ENCODE measurements at places on chromosomes 2 and 18.

DNA sequence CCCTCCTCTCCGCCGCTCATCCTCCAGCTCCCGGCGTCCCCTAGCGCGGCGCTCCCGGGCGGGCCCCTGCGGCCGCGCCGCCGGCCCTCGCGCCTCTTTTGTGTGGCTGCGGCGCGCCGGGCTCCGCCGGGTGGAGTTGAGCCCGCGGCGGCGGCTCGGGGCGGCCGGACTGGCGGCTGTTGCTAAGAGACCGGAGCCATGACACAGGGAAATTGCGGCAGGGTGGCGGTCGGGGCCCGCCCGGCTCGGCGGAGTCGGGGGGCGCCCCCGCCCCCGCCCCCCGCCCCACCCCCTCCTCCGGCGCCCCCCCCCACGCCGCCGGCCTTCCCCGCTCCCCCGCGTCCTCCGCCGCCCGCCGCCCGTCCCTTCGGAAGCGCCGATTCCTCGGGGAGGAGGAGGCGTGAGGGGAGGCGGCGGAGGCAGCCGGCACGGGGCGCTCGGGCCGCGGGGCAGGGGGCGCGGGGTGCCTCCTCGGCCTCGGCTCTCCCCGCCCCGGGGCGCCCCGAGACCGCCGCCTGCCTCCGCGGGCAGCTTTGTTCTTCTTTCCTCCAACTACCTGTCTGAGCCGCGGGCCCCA is at the start of gene TMEM200C:
Gene TMEM200C, minus strand, starts transcription at position 224 of the 577 bp plus-strand sequence. CDS start 3,459 bp downstream, outside the sequence.
- DNase-seq, result no peak

- no peak for DNase-seq
These were observed 3.2 kb downstream of the SNED1 start for GRCh38 chr2:241001413-241002274.

DNA sequence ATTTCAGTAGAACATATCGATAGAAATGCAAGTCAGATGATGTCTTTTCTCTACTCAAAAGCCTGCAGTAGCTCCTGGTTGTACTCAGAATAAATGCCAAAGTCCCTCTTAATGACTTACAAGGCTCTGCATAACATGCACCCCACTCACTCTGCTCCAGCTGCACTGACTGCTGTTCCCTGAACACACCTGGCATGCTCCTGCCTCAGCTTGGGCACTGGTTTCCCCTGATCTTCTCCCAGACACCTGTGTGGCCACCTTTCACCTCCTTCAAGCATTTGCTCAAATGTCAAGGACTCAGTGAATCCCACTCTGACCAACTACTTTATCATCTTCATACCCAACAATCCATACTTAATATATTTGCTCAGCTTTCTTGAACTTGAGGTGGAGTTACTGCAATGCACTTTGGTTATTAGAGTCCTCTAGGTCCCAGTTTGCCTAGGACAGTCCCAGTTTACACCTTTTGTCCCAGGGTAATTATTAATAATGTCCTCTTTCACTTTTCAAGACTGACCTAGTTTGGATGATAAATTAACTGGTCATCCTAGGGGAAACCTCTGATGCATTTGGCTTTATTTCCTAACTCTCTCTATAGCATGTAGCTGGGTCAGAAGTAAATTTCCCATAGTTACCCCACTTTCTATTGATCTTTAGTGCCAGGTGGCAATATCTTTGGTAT is 44.1 kb downstream of the ACAA2 start:
- DNase-seq, result no peak

GRCh38 chr2:45884126-45884525 is 232.7 kb downstream of the PRKCE start:
- no peak for DNase-seq

DNA sequence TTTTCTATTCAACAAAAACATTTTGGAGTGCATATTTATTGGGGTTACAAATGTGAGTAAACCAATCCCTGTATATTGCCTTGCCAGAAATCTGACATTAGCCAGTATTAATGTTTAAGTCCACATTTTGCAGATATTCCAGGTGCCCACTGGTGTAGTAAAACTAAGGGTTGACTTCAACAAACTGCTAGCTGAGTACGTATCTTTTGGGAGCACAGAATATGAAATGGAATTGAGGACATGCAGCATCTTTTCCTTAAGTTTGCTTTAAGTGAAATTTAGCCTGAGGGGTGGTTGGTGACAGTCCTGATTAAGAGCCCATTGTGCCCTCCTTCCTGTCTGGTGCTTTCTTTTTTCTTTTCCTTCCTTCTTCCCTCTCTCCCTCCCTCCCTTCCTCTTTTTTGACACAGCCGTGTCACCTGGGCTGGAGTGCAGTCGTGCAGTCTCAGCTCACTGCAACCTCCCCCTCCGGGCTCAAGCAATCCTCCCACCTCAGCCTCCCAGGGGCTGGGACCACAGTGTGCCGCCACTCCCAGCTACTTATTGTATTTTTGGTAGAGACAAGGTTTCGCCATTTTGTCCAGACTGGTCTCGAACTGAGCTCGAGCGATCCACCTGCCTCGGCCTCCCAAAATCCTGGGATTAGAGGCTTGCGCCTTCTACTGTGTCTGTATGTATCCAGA is 1.6 kb downstream of the NUP35 start:
- no peak for DNase-seq

DNA sequence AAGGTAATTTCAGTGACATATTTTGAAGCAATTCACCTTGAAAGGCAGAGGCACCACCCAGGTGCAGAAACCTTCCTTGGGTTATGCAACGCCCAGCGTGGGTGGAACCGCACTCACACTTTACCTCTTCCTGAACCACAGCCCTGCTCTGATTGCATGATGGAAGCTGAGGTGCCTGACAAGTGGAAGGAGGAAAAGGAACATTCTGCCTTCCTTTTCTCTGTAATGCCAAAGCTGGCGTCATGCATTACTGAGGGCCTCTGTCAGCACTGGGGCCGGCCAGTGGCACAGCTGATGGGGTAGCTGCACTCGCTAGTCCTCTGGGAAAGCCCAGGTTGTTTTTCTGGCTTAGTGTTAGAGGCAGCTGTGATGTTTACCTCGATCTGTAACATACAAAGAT is 266.5 kb downstream of the NEDD4L start:
- DNase-seq, result peak; percentile 26

GRCh38 chr2:201347138-201347537 is 10.0 kb downstream of the FLACC1 start:
- DNase-seq, result no peak

DNA sequence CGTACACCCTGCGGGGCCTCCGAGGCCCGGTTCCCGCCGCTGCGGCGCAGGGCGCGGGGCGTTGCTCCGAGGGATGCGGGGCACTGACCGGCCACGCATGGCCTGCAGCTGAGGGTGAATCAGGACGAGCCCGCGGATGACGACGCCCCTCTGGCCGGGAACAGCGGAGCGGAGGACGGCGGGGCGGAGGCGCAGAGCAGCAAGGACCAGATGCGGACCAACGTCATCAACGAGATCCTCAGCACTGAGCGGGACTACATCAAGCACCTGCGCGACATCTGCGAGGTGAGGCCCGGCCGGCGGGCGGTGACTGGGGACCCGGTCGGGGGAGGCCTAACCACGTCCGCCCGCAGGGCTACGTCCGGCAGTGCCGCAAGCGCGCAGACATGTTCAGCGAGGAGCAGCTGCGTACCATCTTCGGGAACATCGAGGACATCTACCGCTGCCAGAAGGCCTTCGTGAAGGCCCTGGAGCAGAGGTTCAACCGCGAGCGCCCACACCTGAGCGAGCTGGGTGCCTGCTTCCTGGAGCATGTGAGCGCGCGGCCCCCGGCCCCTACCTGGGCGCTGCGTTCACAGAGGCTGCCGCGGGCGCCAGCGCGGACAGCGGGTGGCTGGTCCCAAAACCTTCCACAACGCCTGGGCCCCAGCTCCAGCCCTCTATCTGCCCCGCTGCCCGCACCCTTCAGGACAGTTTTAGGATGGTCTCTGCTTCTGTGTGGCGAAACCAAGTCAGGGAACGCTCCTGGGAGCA is 53.2 kb downstream of the FAM168B start:
- DNase-seq, result peak; percentile 27

DNA sequence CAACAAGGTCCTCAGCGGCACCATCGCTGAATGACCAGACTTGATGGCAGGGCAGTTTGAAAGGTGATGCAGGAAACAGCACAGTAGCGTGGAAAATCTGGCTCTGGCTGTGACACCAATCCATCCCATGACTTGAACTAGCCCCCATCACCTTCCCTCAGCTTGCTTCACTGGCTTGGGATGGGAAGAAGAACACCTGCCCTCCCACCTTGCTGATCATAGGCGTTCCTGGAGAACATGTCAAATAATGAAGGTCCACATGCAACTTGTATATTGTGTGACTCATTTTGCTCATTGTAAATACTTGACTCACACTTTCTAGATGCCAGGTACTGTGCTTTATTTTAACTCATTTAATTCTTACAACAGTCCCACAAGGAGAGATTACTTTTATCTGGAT is 292.4 kb upstream of the SPRED2 start:
- no peak for DNase-seq

DNA sequence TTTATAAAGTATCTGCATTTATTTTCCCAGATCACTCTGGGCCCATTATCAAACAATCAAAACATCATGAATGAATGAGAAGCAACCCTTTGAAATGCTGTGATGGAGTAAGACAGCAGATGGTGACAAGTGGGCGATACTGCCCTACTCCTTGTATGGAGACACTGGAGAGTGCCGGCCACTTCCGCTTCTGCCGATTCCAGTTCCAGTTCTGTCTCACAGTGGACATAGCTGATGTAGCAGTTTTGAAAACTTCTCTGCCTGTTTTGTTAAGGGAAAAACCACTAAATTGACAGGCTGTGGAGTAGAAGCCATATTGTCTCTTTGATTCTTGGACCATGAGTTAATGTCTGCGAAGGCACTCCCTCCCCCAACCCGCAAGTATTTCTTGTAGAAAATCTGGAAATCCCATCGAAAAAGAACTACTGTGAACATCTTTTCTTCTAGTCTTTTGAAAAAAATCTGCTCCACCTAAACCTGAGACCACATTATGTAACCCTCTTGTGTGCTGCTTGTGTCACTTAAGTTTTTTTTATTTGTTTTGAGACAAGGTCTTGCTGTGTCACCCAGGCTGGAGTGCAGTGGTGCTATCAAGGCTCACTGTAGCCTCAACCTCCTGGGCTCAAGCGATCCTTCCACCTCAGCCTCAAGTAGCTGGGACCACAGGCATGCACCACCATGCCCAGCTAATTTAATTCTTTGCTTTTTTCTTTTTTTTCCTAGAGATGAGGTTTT is 133.5 kb downstream of the TANC1 start:
- DNase-seq, result no peak

DNA sequence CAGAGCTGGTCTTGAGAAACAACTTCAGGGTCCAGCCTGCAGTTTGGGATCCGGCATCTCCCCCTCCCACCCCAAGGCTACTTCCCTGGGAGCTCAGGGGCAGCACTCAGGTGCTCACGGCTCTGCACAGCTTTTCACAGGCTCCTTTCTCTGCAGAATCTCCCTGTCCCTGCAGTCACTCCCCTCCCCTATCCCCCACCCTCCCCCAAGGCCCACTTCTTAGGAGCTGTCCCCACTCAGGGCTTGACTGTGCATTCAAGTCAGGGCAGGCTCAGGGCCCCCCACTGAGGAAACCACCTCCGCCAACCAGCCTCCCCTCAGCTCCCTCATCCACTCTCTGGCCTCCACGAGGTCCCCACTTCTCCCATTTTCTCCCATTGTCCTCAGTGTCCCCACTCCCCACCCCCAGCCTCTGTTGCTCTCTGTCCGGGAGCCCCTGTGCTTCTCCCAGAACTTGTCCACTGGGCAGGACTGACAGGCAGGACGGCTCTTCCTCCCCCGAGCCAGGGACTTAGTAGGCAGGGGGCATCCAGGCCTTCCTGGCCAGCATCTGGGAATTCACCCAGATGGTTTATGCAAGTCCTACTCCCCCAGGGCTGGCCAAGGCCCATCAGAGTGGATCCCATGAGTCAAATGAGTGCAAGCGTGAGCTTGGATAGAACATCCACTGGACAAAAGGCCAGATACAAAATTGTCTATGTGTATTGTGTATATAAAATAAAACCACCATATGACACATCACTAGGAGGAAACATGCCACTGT is 7.6 kb downstream of the NMUR1 start:
- DNase-seq, result no peak

DNA sequence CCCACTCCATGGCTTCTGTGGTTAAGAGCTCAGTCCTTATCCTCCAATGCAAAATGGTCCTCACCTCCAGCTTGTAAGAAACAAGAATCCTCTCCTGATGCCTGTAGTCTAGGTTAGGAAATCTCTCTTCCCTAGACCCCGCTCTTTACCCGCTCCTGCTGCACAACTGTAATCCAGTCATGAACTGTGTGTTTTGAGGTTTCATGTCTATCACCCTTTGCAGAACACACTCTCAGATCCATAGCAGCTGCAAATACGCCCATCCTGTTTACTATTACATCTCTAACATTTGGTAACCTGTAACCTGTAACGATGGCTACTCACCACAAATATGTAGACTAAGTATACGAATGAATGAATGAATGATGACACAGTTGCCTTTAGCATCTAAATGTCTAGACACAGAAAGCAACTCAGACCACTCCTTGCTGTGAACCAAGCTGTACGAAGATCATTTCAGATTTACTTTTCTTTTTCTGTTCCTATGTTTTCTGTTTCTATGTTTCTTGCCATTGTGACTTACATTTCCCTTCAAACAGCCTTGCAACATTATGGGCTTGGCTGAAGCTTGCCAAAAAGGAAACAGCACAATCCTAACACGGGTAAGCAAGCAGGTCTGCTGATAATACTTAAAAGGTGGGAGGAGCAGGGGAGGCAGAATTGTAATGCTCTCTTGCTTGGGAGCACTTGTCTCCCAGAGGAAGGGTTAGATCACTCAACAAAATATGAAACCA is 53.7 kb downstream of the EPHA4 start:
- peak; percentile 40 for DNase-seq

GRCh38 chr2:144163592-144163991 is 356.3 kb downstream of the ZEB2 start:
- no peak for DNase-seq

- DNase-seq, result no peak
These were observed 94.0 kb downstream of the ZNF532 start for GRCh38 chr18:58958628-58959027.

DNA sequence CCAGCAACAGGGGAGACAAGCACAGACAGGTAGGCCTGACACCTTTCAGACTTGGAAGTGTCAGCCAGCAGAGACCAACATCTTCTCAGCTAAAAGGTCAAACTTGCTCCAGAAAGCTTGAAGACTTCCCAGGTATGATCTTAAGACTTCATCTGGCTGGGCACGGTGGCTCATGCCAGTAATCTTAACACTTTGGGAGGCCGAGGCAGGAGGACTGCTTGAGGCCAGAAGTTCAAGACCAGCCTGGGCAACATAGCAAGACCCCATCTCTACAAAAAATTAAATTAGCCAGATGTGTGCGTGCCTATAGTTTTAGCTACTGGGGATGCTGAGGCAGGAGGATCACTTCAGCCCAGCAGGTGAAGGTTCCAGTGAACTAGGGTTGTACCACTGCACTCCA is 39.0 kb upstream of the SPRED2 start:
- DNase-seq, result no peak
